ENCODE measurements at places on chromosomes 5 and 9.

DNA sequence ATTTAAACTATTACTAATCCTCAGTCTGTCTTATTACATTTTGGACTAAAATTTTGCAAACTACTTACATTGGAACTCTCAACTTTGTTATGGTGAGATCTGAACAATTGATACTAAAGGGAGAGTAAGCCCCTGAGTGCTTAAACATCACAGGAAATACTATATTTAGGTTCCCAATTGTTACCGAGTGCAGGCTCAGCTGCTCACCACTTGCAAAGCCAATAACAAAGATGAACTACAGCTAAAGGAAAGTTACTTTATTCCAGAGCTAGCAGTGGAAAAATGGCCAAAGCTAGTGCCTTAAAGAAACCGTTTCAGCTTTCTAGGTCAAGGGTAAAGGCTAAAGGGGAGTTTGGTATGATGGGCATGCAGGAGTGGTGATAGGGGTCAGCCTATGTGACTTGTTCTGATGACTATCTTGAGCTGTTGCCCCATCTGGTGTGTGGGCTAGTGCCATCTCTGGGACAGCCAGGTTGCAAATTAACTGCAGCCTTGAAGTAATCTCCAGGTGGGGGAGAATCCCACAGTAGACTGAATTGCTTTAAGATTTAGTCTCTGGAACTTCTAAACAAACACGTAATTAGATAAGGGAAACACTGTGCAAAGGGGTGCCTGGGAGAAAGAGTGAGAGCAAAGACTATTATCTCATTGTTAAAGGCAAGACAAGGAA lies 7.8 kb upstream of the NDUFB6 start:
- DNase-seq: no peak

GRCh38 chr5:61817472-61818326 lies 485.6 kb downstream of the ZSWIM6 start:
- peak; percentile 31 for DNase-seq

DNA sequence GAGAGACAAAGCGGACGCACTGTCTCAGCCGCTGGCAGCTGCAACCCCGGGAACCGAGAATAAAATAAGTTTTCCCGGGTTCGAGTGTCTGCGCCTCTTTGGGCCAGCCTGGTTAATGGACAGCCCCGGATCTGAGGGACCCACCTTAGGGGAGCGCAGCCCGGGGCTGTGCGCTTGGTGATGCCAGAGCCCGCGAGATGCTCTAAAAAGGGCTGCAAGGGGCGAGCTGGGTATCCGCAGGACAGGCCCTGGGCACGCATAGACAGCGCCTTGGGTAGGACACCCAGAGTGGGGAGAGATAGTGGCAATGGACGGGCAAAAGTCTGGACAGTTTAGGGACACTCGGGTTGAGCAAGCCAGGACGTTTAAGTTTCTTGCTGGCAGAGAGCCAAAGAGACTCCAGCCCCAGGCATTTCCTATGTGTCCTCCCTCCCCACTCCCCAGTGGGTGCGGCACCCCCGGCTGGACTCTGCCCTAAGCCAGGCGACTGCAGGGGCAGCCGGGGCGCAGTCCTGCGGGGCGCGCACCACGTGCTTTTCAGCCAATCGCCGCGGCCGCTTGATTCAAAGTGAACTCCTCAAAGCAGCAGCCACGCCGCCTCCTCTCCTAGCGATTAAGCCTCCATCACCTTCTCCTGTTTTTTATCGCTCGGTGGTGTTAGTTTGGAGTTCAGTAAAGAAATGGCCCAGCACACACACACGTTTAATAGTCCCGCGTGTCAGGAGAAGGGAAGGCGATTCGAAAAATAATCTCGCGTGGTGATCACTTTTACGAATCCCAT lies 616 bp upstream of the ENC1 start:
- peak; percentile 87 for DNase-seq

DNA sequence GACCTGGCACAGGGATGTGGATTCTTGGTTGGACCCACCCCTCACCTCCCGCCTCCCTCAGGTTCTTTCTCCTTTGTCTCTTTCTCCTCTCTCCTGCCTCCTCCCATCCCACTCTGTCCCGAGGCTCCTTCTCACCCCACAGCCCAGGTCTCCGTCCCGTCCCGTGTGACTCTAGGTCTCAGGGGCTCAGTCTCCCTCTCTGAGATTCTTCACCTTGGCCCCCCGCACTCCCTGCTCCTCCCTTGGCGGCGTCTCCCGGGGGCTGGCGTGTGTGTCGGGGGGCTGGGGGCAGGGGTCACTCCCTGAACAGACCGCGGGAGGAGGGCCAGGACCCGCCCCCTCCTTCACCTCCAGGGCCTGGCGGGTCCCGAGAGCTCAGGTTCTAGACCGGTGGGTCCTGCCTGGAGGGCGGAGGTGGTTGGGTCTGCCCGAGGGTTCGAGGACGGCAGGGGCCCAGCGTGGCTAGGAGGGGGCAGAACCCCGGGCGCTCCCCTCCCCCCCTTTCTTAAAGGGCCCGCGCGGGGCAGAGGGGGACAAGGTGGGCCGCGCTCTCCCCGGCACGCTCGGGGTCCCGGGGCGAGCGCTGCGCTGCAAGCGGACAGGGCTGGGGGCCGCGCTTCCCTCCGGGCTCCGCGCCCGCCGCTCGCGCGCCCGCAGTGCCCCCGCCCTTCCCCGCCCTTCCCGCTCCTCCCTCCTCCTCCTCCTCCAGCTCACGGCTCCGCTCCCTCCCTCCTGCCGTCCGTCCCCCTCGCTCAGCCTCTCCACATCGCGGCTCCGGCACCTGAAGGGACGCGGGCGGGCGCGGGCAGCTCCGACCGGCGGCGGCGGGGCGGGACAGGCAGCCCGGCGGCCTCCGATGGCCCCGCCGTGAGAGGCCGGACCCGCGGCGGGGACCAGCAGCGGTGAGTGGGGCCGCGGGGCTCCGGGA lies at the start of gene PSD2:
TSS of gene PSD2 (plus strand) at position 735 of the 928 bp plus-strand sequence. CDS start 13,633 bp downstream, outside the sequence.
- DNase-seq: peak; percentile 66

- DNase-seq: no peak
Measured at GRCh38 chr9:131943351-131943841, 136.3 kb downstream of the MED27 start.

GRCh38 chr5:92927291-92927778 lies 653.7 kb downstream of the NR2F1-AS1 start:
- no peak for DNase-seq

GRCh38 chr5:52895572-52896413 lies 93.4 kb upstream of the ITGA2 start:
- no peak for DNase-seq

- DNase-seq: no peak
Measured at GRCh38 chr9:129287619-129288305, 109.7 kb upstream of the IER5L start.

DNA sequence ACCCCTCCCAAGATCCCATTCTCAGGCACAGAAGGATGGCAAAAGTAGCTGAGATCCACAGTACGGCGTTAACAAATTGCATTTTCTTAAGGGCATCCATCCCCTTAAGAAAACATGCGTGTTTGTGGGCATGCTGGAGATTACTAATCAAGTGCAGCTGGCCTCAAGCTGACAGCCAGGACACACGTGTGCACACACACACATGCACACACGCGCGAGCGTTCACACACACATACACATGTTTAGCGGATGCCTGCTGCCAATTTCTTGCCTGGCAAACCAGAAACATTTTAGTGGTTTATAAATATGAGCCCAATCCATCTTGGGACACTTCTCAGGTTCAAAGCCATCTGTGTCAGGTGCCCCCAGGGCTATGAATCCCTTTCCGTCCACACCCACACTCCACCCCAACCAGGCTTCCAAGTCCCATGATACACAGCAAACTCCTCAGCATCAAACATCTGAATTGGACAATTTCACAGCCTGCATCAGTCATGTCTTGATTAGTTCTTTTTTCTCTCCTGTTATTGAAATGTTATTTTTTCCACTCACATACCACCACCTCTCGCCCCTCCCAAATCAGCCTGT lies 23.5 kb upstream of the SMIM23 start:
- DNase-seq: no peak

DNA sequence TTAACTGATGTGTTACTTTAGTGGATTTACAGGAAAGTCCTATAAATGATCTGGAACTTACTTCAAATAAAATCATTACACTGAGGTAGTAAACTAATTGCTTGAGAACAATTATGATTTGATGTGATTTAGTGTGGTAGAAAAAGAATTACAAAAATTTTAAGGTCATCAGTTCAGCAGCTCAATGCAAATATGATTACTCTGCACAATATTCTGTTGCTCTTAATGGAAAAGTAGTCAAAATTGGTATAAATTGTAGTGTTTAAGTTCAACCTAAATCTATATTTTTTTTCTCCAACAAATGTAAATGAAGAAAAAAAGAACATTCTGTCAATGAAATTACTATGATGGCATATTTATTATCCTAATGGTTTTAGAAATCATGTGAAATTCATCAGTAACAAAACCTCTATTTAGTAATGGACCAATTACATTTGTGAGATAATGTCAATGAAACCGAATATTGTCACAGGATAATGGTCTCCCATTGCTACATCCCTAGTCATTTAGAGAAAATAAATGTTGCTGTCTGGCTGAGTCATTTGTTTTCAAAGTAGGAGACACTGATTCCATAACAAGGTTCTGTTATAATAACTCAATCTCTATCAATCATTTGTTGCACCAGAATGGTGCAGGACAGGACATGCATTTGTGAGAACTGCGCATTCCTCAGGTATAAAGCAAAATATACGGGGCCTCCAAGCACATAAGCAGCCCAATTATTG lies 177.1 kb downstream of the NFIB start:
- no peak for DNase-seq

GRCh38 chr5:54310433-54311175 lies at the start of gene ARL15:
Gene ARL15, minus strand, starts transcription at chr5:54310573.
- DNase-seq: peak; percentile 98

- no peak for DNase-seq
Measured at GRCh38 chr9:35001803-35002502, 12.4 kb downstream of the DNAJB5 start.

DNA sequence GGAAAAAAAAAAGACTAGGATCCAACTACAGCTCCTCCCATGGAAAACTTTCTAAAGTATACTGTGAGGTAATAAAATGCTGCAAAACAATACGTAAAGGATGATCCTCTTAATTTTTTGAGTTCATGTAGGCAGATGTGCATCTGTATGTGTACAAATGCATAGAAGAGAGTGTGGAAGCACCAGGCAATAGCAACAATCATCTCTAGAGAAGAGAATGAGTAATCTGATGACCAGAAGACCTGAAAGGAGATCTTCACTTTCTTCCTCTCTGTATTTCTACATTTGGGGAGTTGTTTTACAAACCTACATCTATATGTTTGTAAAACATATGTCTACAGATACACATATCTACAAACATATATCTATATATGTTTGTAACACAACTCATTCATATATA lies 29.3 kb upstream of the SPDL1 start:
- DNase-seq: no peak

DNA sequence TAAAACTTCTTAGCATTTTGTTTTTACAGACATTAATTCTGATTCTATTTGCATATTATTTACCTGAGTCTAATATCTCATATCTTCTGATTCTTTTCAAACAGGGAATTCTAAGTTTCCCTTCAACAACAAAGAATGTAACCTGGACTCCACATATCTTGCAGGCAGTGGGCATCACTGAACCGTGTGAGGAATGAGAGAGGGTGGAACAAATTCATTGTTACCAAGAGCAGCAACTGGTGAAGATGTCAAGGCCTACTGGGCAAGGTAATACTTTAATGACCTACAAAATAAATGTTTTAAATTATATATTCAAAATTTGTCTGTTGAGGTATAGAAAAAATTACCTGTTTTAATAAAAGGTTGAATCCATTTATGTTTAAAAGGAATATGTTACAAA lies 455.3 kb upstream of the TUSC1 start:
- no peak for DNase-seq

GRCh38 chr9:1415146-1415545 lies 365.0 kb downstream of the DMRT2 start:
- DNase-seq: no peak

- DNase-seq: no peak
Measured at GRCh38 chr9:121783521-121784507, 132.4 kb downstream of the DAB2IP start.

DNA sequence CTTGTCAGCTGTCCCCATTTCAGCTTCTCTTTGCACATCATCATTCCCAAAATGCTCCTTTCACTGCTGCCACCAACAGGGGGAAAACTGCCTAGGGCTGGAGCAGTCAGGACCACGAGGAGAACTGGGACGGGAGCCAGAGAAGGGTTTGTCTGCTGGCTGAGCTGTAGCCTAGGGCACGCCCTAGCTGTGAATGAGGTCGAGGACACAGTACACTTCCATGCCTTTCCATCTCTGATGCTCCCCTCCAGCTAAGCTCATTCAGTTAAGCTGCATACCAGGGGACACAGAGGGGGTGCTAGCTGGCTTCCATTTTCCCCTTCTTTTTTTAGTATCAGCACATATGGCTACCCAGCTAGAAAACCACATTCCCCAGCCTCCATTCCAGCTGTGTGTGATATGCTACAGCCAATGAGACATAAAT lies 64.7 kb downstream of the STK10 start:
- peak; percentile 90 for DNase-seq

DNA sequence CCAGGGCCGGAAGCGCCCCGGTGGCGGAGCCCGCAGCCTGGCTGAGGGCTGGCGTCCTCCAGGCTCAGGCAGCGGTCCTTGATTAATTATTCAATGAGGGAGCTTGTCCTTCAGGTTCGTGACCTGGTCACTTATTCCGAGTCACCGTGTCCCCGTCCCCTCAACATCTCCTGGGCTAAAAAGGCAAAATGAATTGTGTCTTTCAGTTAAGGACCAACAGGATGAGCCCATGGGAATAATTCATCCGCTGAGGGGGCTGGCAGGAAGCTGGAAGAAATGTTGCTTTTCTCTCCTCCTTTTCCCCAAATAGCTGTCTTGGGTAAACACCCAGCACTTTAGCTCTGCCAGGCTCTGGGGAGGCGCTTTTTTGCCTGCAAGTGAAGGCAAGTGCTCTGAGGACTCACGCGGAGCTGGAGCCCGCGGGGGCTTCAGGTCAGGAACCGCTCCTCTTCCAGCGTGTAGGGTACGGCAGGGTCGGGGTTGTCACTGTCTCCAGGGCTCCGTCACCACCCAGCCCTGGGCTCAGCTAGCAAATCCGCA lies 13.1 kb downstream of the KCNT1 start:
- DNase-seq: no peak

DNA sequence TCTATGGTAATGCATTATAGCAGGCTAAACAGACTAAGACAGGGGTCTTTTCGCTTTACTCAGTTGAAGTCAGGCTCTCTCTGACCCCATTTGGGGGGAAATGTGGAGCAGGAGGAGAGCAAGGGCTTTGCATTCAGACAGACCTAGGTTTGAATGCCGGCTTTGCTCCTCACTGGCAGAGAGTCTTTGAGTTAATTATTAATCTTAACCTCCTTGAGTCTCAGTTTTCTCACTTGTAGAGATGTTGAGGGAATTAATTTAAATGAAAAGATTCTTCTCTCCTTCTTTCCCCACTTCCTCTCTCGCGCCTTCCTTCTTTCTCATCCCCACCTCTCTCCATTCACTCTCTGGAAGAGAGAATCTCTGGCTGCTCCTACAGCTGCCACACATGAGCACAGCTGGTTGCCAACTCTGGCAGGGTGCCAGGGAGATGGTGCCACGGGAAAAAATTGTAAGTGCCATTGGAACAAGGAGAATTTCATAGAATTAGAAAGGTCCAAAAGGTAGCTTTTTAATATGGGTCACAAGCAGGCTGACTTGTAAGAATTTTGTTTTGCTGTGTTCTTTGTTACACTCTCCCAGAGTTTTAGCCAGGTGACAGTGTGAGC lies 25.2 kb upstream of the GLRA1 start:
- no peak for DNase-seq

GRCh38 chr5:143032581-143032836 lies 262.3 kb downstream of the ARHGAP26 start:
- DNase-seq: no peak

Data from MG63 (cell line).